ENCODE measurements at places on chromosomes 16 and 17. TPM values are rescaled to one million over a fixed set of nuclear protein-coding genes. Genes with fewer than 3 reads are reported as not detected.

DNA sequence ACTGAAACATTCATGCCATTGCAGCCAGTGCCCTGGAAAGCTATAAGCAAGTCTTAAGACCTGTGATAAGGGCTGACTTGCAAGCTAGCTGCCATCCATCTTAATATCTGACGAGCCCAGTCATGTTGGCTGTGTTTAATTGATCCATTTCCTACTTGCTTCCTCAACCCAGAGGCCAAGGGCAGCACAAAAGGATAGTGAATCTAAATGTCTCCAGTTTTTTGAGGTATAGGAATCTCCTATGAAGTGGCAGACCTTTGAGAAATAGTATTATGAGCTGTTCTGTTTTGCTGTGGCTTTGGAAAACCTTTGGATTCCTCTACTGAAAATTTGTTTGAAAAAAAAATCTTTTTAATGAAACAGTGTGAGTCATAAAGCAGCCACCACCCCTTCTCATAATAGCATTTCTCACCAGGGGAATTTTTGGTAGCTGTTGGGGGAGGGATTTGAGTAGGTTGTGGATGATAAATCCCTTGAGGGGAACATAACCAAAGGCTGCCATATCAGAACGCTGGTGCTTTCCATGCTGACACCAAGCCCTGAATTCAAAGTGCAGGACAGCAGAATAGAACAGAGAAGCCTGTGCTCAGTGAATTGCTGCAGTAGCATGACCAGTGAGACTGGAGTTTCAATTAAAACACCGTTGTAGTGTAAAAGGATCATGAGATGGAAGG, 12.9 kb downstream of the ZNRF1 start:
- DNase-seq = no peak

The ZPBP2 gene
- total RNA-seq = not detected

DNA sequence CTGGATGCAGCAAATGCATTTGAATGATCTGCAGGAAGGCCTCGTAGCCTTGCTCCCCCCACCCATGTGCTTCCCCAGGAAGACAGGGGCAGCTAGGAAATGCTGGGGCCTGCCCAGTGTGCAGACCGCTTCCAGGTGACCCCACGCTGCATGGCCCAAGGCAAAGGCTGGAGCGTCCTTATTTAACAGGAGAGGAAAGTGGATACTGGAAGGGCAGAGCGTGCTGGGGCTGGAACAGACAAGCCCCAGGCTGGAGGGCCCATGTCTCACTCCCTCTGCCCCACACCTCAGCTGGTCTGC, 26.1 kb upstream of the NPTX1 start:
- DNase-seq = no peak

GRCh38 chr16:66774981-66775380, 23.6 kb upstream of the DYNC1LI2 start:
- no peak for DNase-seq

DNA sequence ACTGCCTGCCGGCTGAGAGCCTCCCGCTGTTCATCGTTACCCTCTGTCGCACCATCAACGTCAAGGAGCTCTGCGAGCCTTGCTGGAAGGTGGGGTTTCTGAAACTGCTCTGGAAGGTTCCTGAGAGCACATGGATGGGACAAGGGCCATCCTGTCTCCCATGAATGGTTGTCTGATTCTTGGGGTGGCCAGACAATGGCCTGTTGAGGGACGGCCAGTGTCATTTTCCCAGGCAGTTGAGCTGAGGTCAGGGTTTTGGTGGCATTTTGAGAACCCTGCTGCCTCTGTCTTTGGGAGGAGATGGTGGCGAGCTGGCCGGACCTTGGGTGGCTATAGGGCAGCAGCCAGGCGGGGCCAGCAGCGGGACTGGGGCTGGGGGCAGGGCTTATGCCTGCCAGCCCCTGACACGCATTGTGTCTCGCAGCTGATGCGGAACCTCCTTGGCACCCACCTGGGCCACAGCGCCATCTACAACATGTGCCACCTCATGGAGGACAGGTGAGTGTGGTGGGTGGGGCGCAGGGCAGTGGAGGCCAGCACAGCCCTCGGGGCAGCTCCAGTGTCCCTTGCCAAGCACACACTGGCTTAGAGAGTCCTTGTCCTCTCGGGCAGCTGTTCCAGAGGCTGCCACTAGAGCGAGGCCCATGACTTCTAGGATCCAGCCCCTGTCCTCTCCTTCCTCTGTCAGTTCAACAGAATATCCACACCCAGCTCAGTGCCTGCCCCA, 9.1 kb downstream of the TSC2 start:
- DNase-seq = no peak

DNA sequence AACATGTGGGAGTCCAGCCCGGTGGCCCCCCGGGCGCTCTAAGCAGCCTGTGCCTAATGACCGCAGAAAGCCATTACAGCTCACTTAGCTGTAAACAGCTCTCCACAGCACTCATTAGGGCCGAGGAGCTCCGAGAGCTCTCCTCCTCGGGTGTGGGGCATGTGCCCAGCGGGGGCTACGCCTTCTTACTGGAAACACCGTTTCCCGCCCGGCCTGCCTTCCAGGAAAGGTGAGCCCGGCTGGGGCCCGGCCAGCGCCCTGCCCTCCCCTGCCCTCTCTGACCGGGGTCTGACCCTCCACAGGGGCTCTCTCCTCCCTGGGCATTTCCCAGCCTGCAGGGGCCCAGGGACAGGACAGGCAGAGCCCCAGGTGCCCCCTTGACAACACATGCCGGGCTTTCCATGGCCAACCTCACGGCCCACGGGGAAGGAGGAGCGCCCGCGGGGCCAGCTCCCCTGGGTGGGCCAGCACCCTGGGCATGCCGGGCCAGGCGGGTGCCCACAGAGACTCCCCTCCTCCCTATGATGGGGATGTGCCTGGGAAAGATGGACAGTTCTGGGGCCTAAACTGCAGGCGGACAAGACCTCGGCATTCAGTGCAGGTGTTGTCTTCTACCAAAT, 72.6 kb downstream of the SDK2 start:
- DNase-seq = no peak

DNA sequence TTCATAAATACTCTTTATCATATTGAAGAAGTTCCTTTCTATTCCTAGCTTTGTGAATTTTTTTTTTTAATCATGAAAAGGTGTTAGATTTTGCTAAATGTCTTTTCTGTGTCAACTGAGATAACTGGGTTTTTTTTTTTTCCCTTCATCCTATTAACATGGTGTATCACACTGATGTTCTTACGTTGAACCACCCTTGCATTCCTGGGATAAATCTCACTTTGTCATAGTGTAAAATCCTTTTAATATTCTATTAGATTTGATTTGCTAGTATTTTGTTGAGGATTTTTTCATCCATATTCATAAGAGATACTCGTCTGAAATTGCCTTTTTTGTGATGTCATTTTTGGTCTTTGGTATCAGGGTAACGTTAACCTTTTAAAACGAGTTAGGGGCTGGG, 49.2 kb downstream of the CHCT1 start:
- DNase-seq = no peak

DNA sequence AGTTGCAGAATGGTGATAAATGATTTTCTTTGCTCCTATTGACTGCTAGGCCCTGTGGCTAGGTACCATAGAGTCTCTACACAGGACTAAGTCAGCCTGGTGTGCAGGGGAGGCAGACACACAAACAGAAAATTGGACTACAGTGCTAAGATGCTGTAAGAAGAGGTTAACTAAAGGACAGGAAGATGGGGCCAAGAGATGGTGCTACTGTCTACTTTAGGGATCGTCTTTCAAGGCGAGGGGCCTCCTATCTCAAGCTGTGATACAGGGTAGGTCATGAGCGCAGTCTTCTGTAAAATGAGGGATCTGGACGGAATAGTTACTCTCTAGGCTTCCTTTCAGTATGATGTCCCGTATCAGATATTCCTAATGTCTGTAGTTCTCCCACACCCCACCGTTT, 817 bp downstream of the NME1 start:
- peak; percentile 29 for DNase-seq

Measured in lung (tissue), 17 donors.